ENCODE measurements at places on chromosomes 1 and 21.

DNA sequence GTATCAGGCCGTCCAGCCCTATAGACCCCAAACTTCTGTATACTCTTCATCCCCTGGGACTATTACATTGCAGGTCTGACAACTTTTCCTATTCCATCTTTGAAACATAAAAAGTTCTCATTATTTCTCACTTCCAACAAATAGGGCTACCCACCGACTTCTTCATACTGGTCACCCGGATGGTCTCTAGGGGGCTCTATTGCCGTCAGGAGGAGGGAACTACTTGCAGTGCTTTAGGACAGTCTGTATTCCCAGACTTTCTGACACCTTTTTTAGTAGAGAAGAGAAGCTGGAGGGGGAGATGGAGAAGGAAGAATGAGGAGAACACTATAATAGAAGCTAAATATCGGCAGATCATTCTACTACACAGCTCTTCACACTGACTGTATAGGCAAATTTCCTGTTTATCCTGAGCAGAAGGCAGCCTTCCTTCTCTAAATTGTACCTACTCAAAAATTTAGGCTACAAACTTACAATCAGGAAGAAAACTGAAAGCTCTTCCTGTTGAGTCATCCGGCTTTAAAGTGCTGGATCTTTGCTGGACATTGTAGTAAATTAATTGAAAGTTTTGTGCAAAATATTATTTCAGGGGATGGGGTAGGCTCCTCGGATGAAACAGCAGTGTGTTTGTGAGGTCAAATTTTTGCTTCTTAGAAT, 54.6 kb downstream of the CDC7 start:
- DNase-seq: no peak

DNA sequence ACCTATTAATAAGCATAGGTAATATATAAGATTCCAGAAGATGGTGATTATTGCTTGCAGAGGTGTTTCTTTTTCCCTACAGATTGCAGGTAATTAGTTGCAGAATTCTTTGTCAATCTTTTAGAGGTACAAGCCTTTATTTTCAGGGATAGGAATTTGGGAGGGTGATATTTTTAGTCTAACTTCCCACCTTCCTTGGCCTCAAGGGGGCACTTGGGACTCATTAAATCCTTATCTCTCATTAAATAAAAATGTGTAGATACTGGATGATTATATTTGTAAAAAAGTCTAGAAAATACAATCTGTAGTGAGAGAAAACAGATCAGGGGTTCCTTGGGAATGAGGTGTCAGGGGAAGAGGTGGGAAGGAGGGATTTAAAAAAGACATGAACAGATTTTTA, 179.2 kb downstream of the PATJ start:
- DNase-seq: no peak

DNA sequence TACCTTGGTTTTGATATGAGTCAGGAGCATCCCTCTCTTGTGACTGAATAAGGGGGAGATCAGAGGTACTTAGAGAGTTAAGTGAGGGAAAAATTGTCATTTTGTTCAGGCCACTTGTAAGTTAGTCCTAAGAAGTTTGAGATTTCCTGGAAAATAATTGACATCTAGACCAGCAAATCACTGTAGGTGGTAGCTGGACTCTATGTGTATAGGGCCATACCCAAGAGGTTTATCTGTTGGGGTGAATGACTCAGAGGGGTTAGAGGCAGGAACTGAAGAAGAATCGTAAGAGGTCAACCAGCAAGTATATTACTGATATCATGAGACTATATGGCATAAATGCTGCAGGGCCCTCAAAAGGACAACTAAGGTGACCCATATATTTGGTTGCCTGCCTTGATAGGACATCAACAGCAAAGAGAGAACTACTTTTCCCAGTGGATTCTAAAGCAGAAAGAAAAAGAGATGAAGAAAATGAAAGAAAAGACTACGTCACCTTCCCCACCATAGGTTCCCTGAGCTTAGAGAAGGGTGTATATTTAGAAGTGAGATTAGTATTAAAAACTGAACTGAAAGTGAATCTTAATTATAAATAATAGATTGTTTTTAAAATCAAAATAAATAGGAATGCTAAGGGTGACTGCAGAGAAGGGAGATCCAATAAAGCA, 8.0 kb upstream of the RNPC3 start:
- no peak for DNase-seq

- DNase-seq: no peak
Measured at GRCh38 chr1:114033216-114033706, 54.0 kb downstream of the OLFML3 start.

GRCh38 chr1:205913451-205914154, 29.7 kb downstream of the SLC26A9 start:
- DNase-seq: no peak

DNA sequence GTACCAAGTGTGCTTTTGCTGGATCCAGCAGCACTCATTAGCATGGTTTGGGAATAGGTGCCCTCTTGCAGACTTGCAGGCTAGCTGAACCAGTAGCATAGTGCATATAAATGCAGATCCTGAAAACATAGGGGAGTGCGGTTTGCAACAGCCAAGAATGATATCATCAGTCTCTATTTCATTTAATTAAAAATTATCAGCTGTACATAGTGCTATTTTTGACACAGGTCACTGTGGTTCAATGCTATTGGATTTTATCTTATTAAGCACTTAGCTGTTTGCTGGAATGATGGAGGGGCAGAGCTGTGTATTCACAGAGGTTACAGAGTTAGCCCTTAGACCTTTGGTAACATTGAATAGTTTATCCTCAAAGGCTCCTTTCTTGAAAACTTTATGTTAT, 43.6 kb downstream of the CYYR1 start:
- DNase-seq: no peak

GRCh38 chr1:20358761-20359263, 68.1 kb downstream of the VWA5B1 start:
- no peak for DNase-seq

- DNase-seq: no peak
Measured at GRCh38 chr1:225461533-225462428, 33.9 kb upstream of the LBR start.

DNA sequence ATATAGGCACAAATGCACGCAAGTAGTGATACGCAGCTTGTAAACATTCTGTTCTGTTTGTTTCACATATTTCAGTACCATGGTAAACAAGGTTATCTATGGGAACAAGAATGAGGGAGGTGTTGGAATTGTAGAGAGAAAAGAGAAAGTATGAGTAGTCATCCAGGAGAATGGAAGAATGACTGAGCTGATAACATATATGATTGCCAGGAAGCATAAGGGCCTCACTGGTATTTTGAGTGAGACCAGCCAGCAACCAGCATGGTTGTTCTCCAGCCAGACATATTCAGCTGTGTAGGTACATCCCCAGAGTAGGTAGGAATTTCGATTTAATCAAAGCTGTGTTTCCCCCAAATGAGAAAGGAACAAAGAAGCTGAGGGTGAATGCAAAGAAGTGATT, 58.9 kb upstream of the ARTN start:
- DNase-seq: no peak

DNA sequence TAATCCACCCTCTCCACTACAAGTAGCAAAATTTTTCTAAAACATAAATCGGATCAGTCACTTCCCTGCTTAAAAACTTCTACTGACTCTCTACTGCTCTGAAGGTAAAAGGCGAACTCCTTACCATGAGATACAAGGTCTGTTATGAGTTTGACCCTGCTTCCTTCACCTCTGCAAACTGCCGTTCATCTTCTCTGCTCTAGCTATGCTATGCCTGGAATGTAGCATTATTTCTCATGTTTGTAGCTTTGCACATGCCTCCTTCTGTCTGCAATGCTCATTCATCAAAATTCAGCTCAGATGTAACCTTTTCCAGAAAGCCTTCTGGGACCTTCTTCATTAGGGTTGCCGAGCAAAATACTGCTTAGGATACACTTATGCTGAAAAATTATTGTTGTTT, 30.8 kb downstream of the RPL5 start:
- DNase-seq: no peak

DNA sequence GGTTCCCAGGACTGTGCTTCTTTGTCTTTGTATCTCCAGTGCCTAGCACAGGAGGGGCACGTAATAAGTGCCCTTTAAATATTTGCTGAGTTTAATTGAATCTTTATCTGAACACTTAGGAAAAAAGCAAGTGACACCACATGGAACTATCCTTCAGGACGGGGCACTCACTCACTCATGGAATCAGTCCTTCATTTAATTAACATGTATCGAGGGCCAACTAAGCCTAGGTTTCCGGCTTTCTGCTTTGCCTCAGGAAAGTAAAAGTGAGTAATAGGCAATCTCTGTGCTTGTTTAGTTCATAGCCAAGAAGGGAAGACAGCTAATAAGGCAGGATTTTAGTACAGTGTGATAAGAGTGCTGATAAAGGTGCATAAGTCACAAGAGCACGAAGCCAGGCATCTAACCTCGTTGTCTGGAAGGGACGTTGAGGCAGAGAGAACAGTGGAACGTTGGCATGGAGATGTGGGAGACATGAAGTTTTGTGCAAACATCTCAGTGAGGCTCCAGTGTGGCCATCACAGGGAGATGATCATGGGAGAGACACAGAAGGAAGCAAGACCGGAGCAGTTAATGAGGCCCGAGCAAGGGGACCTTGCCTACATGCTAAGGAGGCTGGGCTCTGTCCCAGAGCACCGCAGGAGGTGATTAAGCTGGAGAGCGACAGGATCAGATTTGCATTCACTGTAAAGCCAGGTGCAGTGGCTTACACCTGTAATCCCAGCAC, 54.1 kb upstream of the TRIM67 start:
- no peak for DNase-seq

DNA sequence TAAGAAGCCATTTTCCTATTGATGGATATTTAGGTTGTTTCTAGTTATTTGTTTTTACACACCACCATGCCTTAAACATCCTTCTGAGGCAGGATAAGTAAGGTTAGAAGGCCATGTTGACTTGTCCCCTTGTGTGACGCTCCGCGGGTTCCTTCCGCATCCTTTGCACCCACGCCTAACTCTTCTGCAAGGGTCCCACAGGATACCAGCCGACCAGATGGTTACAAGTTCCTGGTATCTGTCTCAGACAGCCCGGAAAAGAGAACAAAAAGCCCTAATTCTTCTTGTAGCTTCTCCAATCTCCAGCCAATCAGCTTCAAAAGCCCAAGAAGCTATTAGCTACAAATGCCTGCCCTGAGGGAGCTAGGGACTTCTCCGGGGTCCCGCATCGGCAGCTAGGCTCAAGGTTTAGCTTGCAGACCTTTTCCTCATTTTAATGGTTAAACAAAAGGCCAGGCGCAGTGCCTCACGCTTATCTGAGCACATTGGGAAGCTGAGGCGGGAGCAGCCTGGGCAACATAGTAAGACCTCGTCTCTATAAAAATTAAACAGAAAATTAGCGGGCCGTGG, 4.9 kb upstream of the OTUD3 start:
- no peak for DNase-seq

Data from stimulated activated CD4-positive, alpha-beta T cell treated with anti-CD3 and anti-CD28 coated beads, Interleukin-4, amount 100 ng/mL, for 1 hour (primary cell).